ENCODE measurements at places on chromosomes 12 and 14.

DNA sequence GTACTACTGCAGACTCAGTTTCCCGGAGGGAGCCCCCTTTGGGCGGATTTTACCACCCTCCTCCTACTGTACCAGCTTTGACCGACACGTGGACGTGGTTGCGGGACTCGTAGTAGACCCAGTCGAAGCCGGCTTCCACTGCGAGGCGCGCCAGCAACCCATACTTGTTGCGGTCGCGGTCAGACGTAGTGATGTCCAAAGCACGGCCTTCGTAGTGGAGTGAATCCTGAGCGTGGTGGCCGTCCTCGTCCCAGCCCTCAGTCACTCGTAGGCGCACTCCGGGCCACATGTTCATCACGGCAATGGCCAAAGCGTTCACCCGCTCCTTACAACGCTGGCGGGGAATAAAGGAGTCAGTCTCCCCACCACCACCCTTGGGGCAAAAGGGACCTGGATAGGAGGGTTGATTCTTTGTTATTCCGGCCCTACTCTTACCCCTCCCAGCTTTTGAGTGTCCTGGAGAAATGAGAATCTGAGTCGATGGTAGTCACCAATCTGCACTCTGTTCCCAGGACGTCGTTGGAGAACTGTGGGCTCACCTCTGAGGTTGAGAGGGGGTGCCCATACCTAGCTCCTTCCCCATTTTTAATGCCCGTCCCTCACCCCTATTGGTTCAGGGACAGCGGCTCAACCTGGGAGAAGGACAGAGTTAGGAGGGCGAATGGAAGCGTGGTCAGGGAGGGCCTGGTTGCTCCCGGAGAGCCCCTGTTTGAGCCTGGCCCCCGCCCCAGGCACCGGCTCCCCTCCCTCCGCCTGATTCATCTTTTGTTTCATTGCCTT lies 3.4 kb downstream of the DHH start:
- DNase-seq = no peak

DNA sequence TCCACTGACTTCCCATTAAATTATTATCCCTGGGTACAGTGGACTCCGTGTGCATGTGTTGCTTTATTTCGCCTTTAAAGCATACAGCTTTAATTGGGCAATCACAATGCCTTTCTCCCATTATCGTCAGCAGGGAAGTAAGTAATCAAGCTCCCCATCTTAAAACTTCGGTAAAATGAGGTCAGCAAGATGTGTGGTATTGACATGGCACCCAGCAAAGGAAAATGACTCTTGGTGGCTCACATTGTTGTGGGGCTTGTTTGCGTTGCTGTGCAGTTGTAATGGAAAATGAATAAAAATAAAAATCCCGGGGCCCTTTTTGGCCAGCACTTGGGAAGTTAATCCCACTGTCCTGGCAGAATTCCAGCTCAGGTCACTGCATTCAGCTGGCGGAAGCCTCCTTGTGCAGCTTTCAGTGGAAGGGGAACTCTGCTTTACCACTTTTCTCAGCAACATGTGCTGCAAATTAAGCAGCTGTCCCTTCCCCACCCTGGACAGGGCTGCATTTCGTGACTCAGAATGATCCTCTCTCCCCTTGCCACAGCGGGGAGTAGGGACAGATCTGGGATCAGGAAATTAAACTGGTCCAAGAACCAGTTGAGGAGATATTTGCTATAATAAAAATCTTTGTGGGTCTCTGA lies 13.9 kb upstream of the ATP2A2 start:
- no peak for DNase-seq

DNA sequence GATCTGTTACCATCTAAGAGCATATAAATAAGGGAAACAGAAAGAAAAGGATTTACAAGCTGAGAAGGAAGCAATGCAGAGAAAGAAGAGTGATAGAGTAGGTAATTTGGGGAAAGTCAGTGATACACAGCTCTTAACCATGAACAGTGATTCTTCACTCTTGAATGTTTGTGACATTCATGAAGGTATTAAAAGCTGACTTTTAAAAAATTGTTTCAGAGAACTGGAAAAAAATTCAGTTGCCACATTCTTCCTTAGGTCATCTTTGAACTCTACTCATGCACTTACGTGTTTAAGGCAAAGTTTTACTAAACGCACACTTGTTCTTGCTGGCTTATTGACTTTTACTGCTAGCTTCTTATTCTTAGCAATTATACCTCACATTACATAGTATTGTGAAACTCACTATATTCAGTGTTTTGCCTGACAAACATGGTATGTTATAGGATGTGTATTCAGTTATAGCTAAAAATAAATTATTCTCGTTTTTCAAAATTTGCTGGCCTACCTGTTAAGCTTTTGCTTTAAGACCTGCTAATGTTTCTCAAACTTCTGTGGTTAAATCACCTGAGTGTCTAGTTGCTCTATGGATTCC lies 10.9 kb downstream of the HIF1A start:
- DNase-seq = no peak

- DNase-seq = no peak
These were observed 60.6 kb downstream of the WNK1 start for GRCh38 chr12:812950-813349.

DNA sequence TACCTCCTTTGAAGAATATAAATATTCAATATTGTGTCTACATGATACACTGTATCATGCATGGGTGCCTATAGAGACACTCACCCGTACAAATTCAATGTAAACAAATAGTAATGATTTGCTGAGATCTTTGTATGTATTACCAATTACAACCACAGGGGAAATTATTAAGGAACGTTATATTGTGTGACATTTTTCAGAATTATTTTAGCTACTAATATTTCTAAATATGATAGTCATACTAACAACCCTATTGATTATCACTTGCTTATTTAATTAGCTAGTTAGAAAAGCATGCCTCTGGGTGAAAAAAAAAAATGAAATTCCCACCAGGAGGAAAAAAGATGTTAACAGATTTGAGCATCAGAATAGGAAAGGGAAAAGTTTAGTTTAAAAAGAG lies 2.1 kb downstream of the SOX5 start:
- no peak for DNase-seq

DNA sequence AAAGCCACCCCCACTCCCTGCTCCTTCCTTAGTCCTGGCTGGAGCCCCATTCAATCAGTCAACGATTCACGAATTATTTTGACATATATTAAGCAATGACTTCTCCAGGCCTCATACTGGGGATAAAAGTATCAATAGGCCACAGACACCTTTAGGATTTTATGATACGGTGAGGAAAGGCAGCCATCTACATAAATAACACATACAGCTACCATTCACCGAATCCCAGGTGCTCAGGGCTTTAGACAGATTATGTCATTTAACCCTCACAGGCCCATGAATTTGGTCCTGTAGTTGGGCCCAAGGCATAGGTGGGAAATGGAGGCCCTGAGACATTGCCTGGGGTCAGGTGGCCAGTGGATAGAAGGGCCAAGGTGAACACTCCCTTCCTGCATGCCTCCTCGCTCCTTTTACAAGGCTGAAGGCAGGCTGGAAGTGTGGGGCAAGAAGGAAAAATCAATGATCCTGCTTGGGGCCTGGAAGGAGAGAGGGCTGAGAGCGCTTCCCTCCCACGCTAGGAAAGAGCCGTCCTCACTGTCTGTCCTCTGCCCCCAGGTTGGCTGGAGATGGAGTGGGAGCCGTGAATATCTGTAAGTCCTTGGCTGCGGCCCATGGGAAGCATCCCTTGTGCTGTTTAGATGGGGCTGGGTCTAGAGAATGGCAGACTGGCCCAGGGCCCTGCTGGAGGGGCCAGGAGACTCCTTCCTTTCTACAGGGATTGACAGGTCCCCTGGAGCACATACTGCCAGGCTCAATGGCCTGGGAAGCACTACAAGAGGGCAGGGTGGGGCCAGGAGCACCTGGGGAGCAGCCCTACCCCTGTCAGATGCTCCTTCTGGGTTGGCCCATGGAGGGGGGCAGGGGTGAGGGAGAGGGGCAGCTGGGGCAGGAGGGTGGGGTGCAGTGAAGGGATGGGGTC lies 14.8 kb downstream of the KRT7 start:
- no peak for DNase-seq

DNA sequence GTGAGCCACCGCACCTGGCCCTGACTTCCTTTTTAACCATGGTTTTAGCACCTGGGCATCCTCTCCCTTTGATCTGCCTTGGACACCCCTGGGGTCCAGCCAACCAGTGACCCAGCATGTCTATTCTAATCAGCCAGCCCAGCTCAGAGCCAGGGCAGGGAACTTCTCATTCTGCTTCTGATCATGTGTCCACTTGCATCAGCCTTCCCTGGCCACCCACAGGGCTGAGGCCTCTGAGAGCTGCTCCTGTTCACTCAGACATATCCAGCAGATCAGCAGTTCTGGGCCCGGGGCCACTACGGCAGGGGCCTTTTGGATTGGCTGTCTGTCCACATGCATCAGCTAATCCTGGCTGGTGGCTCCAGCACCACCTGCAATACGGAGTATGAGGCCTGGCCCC lies 117.9 kb upstream of the MAP1LC3B2 start:
- DNase-seq = no peak

GRCh38 chr12:97568336-97569180 lies 106.0 kb downstream of the RMST start:
- no peak for DNase-seq

DNA sequence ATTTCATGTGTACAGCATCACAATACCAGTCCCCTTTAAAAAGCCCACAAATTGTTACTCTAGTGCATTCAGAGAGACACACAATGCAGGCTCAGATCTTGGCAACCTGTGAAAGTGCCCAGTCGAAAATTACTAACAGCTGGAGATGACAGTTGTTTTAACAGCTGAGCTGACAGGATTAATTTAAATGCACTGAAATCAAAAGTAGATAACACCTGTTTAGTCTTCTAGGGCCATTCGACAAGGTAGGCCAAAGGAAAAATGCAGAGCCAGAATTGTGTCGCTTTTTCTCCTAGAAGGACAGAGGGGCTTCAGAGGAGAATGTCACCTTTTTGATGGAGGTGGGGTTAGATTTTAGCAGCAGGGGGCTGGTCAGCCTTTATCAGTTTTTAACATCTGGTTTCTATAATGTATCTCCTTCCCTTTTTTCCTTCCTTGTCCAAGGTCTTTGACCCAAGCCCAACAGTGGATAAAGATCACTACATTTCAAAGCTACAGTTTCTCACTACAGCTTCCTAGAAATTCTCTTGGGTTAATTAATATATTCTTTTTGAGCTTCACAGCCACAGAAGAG lies 139.1 kb downstream of the SOX5 start:
- no peak for DNase-seq

- no peak for DNase-seq
These were observed 53.5 kb downstream of the EGLN3 start for GRCh38 chr14:33897382-33897781.

All from activated CD4-positive, alpha-beta T cell treated with anti-CD3 and anti-CD28 coated beads, Interleukin-2, amount 50 U/mL, for 4 hours (primary cell).